ENCODE measurements at places on chromosomes 16 and 17.

GRCh38 chr17:63699638-63700527 is at the start of gene LIMD2:
LIMD2 (minus strand) TSS chr17:63700125; CDS start chr17:63699298, 827 bp downstream.
- no peaks in the 10 kb centered on the region for H3K27me3 ChIP-seq
- H3K36me3 ChIP-seq = peaks cover 73% of the 10 kb centered on the region
- H3K27ac ChIP-seq = peak within 1 kb of the TSS; percentile 98
- peak within 1 kb of the TSS; percentile 85 for H3K4me3 ChIP-seq
- DNase-seq = peak; percentile 88

- H3K27ac ChIP-seq = peak overlapping the region; percentile 75
- peak overlapping the region; percentile 9 for H3K4me3 ChIP-seq
- DNase-seq = peak; percentile 60
- H3K27me3 ChIP-seq = peaks cover 9% of the 10 kb centered on the region
Measured at GRCh38 chr16:75288596-75289120, 37.2 kb upstream of the BCAR1 start.

GRCh38 chr17:47803751-47804150 is 17.8 kb downstream of the OSBPL7 start:
- H3K4me1 ChIP-seq = no peaks in the 10 kb centered on the region
- H3K36me3 ChIP-seq = peaks cover 28% of the 10 kb centered on the region
- H3K27me3 ChIP-seq = no peaks in the 10 kb centered on the region

- no peaks in the 10 kb centered on the region for H3K36me3 ChIP-seq
- no peak overlapping the region for H3K27ac ChIP-seq
- peak; percentile 57 for DNase-seq
- H3K4me3 ChIP-seq = peak overlapping the region; percentile 60
- H3K4me1 ChIP-seq = peaks cover 21% of the 10 kb centered on the region
- H3K27me3 ChIP-seq = peaks cover 25% of the 10 kb centered on the region
Measured at GRCh38 chr16:2027024-2028010, 615 bp downstream of the NHERF2 start.

GRCh38 chr16:89281189-89281577 is 63.7 kb downstream of the ZNF778 start:
- peak overlapping the region; percentile 4 for H3K27ac ChIP-seq
- peaks cover 29% of the 10 kb centered on the region for H3K36me3 ChIP-seq
- H3K4me3 ChIP-seq = no peak overlapping the region
- DNase-seq = no peak
- no peaks in the 10 kb centered on the region for H3K4me1 ChIP-seq

DNA sequence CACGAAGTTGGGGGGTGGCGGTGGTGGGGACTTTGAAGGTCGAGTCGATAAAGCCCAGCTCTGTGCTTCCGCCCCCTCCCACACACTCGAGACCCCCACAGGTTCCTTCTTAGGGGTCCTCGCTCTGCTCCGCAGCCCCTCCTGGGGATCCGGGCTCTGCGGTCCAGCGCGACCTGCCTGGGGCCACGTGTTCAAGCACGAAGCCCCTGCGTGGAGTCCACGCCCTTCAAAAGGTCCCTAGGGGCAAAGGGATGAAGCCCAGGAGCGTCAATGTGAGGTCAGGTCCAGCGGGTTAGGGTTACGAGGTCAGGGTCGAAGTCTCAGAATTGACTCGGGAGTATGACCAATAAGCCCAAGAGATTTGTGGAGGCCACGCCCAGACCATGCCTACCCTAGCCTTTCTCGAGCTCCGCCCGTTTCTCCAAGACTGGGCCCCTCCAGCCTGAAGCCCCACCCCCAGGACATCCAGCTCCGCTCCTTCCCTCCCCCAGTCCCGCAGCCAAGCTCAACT is 786 bp upstream of the CACNA1G start:
- DNase-seq = peak; percentile 56
- H3K27me3 ChIP-seq = peaks cover 63% of the 10 kb centered on the region
- H3K4me1 ChIP-seq = peaks cover 19% of the 10 kb centered on the region
- no peaks in the 10 kb centered on the region for H3K36me3 ChIP-seq
- no peak overlapping the region for H3K27ac ChIP-seq
- H3K4me3 ChIP-seq = peak overlapping the region; percentile 66

- no peak for DNase-seq
- peaks cover 66% of the 10 kb centered on the region for H3K4me1 ChIP-seq
- H3K4me3 ChIP-seq = no peak overlapping the region
- H3K27me3 ChIP-seq = no peaks in the 10 kb centered on the region
Measured at GRCh38 chr17:62052765-62053338, 12.2 kb downstream of the MED13 start.

DNA sequence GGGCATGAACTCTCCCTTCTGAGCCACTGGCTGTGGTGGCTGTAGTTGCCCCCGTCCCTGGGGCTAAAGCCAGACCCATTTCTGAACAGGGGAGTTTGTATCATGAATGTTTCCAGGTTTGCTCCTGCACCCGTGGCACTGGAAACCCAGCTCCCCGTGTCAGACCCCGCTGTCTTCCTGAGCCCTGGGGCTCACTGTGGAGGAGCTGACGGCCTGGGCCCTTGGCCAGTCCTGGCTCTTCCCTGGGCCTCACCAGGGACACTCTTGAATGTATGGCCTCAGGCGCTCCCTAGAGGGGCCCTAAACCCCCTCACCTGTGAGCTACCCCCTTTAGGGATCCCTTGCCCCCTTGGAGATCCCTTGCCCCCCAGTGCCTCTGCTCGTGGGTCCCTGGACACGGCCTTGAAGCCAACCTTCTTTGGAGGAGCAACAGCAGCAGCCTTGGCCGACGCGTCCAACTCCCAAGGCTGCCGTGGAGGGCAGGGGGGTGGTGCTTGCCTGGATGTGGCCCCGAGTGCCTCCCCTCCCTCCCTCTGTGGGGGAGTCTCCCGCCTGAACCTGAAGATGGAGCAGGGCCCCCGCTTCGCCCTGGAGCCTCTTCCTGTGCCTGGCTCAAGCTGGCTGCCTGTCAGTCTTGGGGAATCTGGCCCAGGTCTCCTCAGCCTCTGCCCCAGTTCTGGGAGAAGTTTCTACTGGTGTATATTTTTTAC is 15.9 kb downstream of the CASKIN2 start:
- peaks cover 54% of the 10 kb centered on the region for H3K36me3 ChIP-seq
- DNase-seq = no peak
- no peaks in the 10 kb centered on the region for H3K27me3 ChIP-seq

DNA sequence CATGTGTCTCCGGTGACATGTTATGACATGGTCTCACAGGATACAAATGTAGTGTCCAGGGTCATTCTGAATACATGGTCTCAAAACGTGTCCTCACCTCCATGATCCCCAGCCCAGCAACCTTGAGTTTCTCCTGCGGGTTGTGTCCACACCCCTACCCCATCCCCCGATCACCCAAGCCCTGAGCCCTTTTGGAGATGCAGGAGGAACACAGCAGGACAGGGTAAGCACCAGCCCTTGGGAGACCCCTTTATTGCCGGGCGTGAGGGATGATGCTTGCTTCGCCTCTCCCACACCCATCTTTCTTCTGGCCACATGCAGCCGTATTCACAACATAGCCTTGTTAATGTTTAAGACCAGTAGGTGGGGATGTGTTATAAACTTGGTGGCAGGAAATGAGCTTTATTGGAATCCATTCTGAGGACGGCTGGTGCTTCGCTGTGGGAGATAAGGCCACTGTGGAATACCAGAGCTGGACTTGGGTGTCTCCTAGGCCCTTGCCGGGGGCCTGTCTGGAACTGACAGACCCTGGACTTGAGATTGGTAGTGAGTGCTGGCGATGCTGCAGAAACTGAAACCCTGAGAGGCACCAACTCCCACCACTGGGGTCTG is 5.5 kb downstream of the TMEM132E start:
- H3K27ac ChIP-seq = no peak overlapping the region
- H3K27me3 ChIP-seq = peaks cover 73% of the 10 kb centered on the region
- no peak for DNase-seq
- H3K4me3 ChIP-seq = no peak overlapping the region

GRCh38 chr16:85286951-85287814 is 174.9 kb upstream of the CIBAR2 start:
- H3K4me1 ChIP-seq = no peaks in the 10 kb centered on the region
- no peak overlapping the region for H3K4me3 ChIP-seq
- H3K27ac ChIP-seq = no peak overlapping the region
- no peak for DNase-seq

- H3K27ac ChIP-seq = peak overlapping the region; percentile 53
- no peaks in the 10 kb centered on the region for H3K4me1 ChIP-seq
- no peaks in the 10 kb centered on the region for H3K27me3 ChIP-seq
- peaks cover 96% of the 10 kb centered on the region for H3K36me3 ChIP-seq
- no peak overlapping the region for H3K4me3 ChIP-seq
Measured at GRCh38 chr17:4073983-4074830, 68.6 kb downstream of the ZZEF1 start.

DNA sequence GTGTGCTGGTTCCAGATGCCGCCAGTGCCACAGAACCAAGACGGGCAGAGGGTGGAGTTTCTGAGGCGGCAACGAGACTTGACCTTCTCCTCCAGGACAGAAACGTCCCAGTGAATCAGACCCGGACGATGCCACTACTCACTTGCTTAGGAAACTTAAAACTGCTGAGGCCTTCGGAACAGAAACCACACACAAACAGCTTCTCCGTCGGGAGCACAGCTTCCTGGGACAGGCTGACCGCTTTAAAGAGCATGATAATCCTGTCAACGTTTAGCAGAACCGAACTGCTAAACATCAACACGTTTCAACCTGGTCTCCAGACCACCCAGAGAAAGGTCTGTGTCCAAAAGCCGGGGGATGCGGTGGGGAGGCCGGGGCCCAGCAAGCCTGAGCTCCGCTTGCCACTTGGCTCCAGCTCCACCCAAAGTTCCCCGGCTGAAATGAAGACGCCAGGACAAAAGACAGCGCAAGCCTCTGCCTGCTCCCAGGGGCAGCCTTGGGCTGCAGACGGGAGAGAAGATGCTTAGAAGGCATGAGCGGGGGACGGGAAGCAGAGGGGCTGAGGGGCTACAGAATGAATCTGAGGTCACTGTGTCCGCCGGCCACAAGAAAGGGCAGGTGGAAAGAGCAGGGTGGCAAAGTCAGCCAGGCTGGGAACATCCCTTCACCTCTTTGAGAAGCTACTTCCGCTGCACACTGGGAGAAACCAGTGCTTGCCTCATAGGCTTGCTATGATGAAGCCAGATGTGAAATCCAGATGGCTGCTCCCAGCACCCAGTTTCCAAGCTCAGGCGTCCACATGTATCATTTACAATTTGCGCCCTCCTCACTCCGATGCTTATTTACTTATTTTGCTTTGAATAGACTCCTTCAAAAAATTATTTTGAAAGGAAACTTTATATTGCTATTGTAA is 69.0 kb downstream of the MRM3 start:
- DNase-seq = no peak
- peaks cover 58% of the 10 kb centered on the region for H3K27me3 ChIP-seq
- H3K4me3 ChIP-seq = no peak overlapping the region
- peaks cover 12% of the 10 kb centered on the region for H3K4me1 ChIP-seq

DNA sequence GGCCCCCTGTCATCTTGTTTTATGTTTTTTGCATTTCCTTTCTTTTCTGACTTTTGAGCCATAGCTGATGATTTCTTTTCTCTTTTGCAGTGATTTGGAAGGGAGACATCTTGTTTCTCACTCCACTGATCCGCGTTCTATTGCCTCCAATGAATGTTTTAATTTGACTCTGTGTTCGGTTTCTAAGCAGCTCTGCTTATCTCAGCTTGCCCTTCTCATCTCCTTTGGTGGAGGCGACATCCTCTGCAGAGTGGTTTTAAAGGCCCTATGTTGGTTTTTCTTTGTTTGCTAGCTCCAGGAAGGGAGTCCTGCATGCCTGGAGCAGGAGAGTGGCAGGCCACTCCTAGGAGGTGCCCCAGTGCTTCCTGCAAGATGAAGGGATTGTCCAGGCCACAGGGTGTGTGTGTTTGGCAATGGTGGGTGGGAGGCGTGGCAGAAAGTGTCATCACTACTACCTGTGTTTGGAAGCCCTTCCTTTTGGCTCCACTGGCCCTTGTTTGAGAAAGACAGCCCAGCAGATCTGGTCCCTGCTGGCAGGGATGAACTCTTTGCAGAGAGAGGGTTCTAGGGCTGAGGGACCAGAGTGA is 13.6 kb downstream of the SMPD3 start:
- DNase-seq = no peak
- H3K4me3 ChIP-seq = no peak overlapping the region
- H3K27ac ChIP-seq = no peak overlapping the region

GRCh38 chr17:78971756-78972506 is 7.8 kb downstream of the LGALS3BP start:
- H3K27ac ChIP-seq = no peak overlapping the region
- H3K4me3 ChIP-seq = no peak overlapping the region
- DNase-seq = no peak
- no peaks in the 10 kb centered on the region for H3K27me3 ChIP-seq

- no peak overlapping the region for H3K4me3 ChIP-seq
- no peak overlapping the region for H3K27ac ChIP-seq
- H3K4me1 ChIP-seq = peaks cover 6% of the 10 kb centered on the region
- DNase-seq = no peak
- H3K36me3 ChIP-seq = no peaks in the 10 kb centered on the region
- H3K27me3 ChIP-seq = peaks cover 37% of the 10 kb centered on the region
Measured at GRCh38 chr17:34195987-34196386, 59.1 kb upstream of the CCL2 start.

DNA sequence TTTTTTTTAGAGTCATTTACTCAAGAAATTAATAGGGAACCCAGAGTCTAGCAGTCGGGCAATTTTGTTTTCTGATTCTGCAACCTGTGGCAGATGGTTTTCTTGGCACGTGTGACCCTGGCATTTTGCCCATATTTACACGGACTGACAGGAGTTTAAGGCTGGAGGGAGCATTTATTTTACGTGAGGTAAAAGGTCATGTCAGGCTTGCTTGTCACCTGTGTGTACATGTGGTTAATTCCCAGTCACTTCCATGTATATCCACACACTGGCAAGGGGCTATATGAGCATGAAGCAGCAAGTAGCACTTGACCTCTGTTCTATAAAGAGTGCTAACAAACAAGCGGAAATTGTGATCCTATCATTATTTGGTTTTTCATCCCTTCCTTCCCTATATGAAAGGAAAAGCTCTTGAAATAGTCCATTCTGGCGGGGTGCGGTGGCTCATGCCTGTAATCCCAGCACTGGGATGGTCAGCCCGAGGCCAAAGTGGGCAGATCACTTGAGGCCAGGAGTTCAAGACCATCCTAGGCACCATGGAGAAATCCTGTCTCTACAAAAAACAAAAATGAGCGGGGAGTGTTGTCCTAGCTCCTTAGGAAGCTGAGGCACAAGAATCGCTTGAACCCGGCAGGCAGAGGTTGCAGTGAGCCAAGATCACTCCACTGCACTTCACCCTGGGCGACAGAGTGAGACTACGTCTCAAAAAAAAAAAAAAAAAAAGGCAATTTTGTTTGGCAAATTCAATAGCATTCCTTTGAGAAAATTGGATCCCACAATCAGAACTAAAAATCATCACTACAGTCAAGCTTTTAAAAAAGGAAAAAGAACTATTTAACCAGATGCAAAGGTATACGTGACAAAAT is 2.1 kb downstream of the SPAG9 start:
- H3K27me3 ChIP-seq = no peaks in the 10 kb centered on the region
- no peak for DNase-seq
- H3K4me1 ChIP-seq = peaks cover 66% of the 10 kb centered on the region
- H3K36me3 ChIP-seq = peaks cover 32% of the 10 kb centered on the region
- H3K4me3 ChIP-seq = peak overlapping the region; percentile 90

GRCh38 chr16:26951950-26952349 is 114.8 kb upstream of the C16orf82 start:
- H3K36me3 ChIP-seq = no peaks in the 10 kb centered on the region
- H3K4me1 ChIP-seq = no peaks in the 10 kb centered on the region
- no peak overlapping the region for H3K27ac ChIP-seq
- no peak for DNase-seq

- DNase-seq = no peak
- peaks cover 44% of the 10 kb centered on the region for H3K4me1 ChIP-seq
- no peak overlapping the region for H3K27ac ChIP-seq
- H3K4me3 ChIP-seq = no peak overlapping the region
Measured at GRCh38 chr17:36069136-36069535, 5.1 kb downstream of the CCL18 start.

- H3K27me3 ChIP-seq = no peaks in the 10 kb centered on the region
- H3K36me3 ChIP-seq = peaks cover 20% of the 10 kb centered on the region
Measured at GRCh38 chr16:11587643-11588247, 1.0 kb upstream of the LITAF start.

GRCh38 chr17:61307905-61308886 is 91.4 kb upstream of the TBX2 start:
- no peak overlapping the region for H3K4me3 ChIP-seq
- H3K36me3 ChIP-seq = no peaks in the 10 kb centered on the region
- H3K4me1 ChIP-seq = no peaks in the 10 kb centered on the region
- no peak overlapping the region for H3K27ac ChIP-seq

Data from activated T-cell treated with anti-CD3 and anti-CD28 coated beads, Interleukin-2, amount 50 U/mL, for 24 hours (primary cell).